ENCODE measurements at places on chromosomes 12 and 14.

DNA sequence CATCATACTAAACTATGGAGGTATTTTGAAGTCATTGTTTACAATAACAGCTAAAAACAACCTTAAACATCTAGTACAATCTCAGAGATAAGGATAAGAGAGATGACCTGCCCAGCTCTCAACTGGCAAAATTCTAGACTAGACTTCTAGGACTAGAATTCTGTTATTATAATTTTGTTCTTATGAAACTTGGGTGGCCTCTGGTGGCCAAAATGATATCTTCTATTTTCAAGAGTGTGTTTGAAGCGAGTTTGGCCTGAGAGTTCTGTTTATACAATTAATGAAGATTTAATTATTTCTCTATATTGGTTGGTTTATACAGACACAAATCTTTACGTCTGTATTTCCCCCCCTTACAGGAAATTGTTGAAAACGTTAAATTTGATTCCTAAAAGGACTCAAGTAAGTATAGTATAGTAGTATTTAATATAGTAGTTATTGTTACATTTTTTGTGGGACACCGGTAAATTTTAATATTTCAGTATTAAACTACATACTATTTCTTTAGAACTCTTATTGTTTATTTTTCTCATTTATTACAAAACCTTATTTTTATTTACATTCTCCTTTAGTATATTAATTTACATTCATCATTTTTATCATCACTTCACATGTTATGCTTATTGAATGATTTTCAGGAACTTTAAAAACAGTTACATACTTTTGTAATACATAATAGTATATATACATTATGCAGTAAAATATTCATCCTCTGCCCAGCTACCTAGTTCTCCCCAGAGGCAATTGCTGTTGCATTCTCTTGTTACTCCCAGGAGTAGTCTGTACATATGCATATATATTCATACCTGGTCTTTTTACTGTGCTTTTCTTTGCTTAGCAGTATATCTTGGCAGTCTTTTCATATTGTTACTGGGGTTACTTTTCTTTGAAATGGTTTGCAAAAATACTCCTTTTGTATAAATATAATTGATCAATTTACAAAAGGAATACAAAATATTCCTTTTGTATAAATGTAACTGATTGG, 6.6 kb downstream of the PPHLN1 start:
- peaks cover 13% of the 10 kb centered on the region for H3K4me1 ChIP-seq
- peaks cover 20% of the 10 kb centered on the region for H3K36me3 ChIP-seq
- H3K27me3 ChIP-seq: no peaks in the 10 kb centered on the region
- H3K4me3 ChIP-seq: no peak overlapping the region

GRCh38 chr12:62192180-62192902, 67.9 kb upstream of the USP15 start:
- peak; percentile 77 for DNase-seq
- peaks cover 31% of the 10 kb centered on the region for H3K27me3 ChIP-seq
- H3K36me3 ChIP-seq: no peaks in the 10 kb centered on the region
- H3K4me3 ChIP-seq: peak overlapping the region; percentile 54
- H3K27ac ChIP-seq: no peak overlapping the region

DNA sequence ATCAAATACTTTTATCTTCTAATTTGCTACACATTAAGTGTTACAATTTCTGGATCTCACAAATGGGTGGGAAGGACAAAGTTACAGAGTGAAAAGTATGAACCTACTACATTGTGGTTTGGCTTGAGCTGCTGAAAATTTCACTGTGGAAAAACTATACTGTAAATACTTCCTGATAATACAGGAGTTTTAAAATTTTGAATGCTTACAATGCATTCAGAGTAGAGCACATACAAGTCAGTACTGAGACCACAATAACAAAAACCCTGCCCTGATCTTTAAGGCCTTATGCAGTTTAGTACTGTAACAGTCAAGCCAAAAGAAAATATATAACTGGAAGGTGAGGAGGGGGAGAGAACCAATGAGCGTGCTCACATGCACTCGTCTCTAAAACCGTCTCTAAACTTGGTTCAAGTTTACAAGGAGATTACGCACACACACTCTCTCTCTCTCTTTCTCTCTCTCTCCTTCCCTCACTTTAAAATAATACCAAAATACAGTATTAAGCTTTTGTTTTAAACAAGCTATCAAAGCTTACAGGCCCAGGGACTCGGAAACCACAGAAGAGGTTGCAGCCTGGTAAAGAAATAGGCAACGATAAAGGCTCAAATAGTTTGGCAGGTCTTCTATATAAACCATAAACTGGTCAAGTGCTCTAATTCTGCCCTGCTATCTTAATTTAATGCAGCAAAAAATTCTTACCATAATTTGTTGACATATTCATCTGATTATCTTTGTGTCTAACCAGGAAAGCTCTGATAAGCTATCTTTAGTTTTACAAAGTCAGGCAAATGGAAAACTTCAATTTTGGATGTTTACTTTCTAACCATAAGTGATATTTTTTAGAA, 58.0 kb downstream of the ATF7 start:
- no peaks in the 10 kb centered on the region for H3K27me3 ChIP-seq

DNA sequence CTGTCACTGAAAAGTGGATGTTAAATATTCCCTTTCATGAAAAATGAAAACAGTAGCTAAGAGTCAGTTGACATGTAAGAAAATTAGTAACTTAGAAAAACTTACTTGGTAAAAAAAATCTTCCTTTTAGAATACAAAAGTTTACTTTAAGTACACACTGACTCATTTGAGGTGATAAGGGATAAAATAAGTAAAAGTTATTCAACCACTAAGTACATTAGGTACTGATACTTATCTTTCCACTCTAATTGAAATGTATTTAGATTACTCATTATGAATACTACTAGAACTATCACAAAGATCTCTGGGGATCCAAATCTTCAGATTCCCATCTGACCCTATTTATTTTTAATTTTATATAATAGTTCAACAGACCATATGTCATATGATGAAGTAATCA, 12.2 kb downstream of the SYCP3 start:
- no peaks in the 10 kb centered on the region for H3K4me1 ChIP-seq
- DNase-seq: no peak
- H3K27ac ChIP-seq: no peak overlapping the region
- no peaks in the 10 kb centered on the region for H3K27me3 ChIP-seq
- H3K36me3 ChIP-seq: peaks cover 23% of the 10 kb centered on the region

- no peaks in the 10 kb centered on the region for H3K36me3 ChIP-seq
- H3K27ac ChIP-seq: no peak overlapping the region
Observed at GRCh38 chr14:78308079-78308478, 137.9 kb downstream of the NRXN3 start.

GRCh38 chr12:34393821-34394150, 371.5 kb downstream of the ALG10 start:
- peaks cover 56% of the 10 kb centered on the region for H3K27me3 ChIP-seq
- no peaks in the 10 kb centered on the region for H3K36me3 ChIP-seq
- no peak overlapping the region for H3K4me3 ChIP-seq

GRCh38 chr14:75301666-75302325, 23.2 kb downstream of the FOS start:
- H3K4me3 ChIP-seq: no peak overlapping the region
- no peaks in the 10 kb centered on the region for H3K27me3 ChIP-seq
- no peak overlapping the region for H3K27ac ChIP-seq
- no peaks in the 10 kb centered on the region for H3K4me1 ChIP-seq
- H3K36me3 ChIP-seq: no peaks in the 10 kb centered on the region

DNA sequence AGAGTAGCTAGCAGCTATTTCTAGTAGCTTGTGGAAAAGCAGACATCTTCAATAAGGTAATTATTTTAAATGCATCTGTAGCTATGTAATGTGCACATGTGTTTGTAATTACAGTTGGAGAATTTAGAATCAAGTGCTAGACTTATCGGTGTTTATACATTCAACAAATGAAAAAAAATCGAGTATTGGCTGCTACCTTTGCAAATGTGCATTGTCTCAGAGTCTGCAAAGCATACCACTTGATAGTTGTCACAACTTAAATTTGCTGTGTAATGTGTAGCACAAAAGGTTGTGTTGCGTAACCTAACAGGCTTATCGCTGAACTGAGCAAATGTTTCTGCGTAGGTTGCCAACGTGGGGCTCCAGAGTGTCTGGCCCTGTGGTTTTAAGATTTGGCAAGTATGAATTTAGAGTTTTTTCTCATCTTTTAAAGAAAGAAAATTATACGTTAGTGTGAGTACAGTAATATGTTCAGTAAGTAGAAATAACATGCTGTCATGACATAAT, 44.3 kb downstream of the TMTC2 start:
- peak; percentile 47 for DNase-seq
- H3K36me3 ChIP-seq: no peaks in the 10 kb centered on the region
- H3K27me3 ChIP-seq: no peaks in the 10 kb centered on the region
- no peak overlapping the region for H3K27ac ChIP-seq
- no peaks in the 10 kb centered on the region for H3K4me1 ChIP-seq
- H3K4me3 ChIP-seq: no peak overlapping the region

- DNase-seq: no peak
- H3K27ac ChIP-seq: peak overlapping the region; percentile 71
- H3K4me1 ChIP-seq: peaks cover 27% of the 10 kb centered on the region
- peaks cover 26% of the 10 kb centered on the region for H3K36me3 ChIP-seq
Observed at GRCh38 chr12:67681105-67681778, 32.7 kb downstream of the DYRK2 start.

- H3K27me3 ChIP-seq: no peaks in the 10 kb centered on the region
- H3K4me1 ChIP-seq: no peaks in the 10 kb centered on the region
- peak within 1 kb of the TSS; percentile 57 for H3K4me3 ChIP-seq
Observed at GRCh38 chr12:75334384-75335030, at the start of gene GLIPR1L1. GLIPR1L1 (plus strand) TSS chr12:75334670; CDS start chr12:75334729, 59 bp downstream.

All from SK-N-SH (cell line).